Eye (tissue), 1 donor: ENCODE measurements at places on chromosomes 12 and 14.

DNA sequence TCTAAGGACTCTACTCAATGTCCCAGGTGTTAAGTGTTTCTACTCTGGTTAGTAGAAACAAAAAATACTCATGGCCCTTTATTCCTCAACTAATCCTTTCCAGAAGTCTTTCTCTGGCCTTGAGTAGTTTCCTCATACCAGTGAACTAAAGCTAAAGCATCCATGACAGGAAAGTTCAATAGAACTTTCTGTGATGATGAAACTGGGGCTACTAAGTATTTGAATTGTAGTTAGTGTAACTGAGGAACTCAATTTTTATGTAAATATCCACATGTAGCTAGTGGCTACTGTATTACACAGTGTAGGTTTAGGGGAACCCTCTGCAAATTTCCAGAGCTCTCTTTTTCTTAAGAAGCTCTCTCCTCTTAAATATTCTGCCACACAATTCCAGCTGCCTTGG lies 63.7 kb downstream of the R3HDM2 start:
- DNase-seq = no peak

- DNase-seq = no peak
Measured at GRCh38 chr14:22974530-22975313, 7.6 kb downstream of the AJUBA start.

GRCh38 chr12:50246197-50246865 lies 37.0 kb downstream of the LIMA1 start:
- no peak for DNase-seq

- DNase-seq = no peak
Measured at GRCh38 chr14:52325630-52326029, 11.5 kb downstream of the PTGER2 start.

DNA sequence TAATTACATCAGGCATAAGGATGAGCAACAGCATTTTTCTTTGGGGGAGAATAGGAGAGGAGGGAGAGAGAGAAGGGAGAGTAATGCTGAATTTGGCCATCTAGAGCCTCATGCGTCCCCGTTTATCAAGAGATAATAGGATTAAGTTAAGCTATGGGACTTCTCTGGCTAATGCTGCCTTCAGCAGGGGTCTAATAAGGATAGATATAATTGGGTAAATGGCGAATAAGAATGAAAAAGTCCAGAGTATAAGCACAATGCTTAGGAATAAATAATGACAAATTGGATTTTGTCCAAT lies 470.0 kb downstream of the EGLN3 start:
- no peak for DNase-seq

- DNase-seq = no peak
Measured at GRCh38 chr12:71125949-71126348, 31.9 kb downstream of the TSPAN8 start.

DNA sequence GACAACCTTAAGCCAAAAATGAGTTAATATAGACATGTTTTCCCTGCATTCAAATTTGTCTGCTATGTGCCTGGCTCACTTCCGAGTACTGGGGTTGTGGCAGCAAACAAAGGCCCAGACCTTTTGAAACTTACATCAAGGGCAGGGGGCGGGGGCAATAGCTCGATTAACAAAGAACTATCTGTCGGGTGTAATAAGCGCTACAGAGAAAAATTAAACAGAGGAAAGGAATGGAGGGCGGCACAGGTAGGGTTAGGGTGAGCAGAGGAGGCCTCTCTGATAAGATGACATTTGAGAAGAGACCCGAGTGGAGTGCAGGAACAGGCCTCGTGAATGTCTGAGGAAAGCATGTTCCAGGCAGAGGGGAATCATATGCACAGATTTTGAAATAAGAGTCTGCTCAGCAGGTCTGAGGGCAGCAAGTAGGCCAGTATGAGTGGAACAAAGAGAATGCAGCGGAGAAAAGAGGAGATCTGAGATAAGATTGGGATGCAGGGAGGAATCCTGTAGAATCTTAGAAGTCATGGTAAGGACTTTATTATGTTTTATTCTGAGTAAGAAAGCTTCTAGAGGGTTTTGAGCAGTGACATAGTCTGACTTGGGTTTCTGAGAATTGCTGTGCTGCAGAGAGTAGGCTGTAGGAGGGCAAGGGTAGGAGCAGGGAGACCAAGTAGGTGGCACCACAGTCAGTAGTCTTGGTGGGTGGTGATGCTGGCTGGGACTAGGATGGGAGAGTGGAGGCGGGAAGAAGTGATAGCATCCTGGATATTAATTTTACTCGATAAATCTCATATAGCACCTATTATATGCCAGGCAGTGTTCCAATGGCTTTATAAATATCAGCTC lies 52.6 kb downstream of the BICDL1 start:
- peak; percentile 73 for DNase-seq

DNA sequence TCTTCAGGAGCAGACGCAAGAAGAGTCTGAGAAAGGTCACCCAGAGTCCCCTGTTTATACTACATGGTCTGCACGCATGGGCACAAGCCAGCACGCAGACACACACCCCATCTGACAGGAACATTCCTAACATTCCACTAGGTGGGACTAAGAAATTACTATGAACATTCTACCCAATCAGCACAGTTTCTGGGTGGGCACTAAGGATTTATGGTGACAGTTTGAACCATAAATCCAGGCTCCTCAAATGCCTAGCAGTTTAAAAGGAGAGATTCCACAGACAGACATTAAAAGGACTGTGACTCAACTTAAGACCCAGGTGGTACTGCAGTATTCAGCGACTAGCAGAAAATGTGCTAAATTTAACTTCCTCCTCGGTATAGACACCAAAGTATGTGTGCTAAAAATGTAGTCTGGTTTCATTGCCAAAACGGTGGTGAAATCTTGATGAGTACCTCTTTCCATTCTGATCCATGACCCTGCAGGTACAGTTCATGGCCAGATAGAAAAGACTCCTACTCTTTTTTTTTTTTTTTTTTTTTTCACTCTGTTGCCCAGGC lies 16.2 kb downstream of the ABHD4 start:
- DNase-seq = peak; percentile 67

- no peak for DNase-seq
Measured at GRCh38 chr12:4068981-4069669, 195.9 kb upstream of the PARP11 start.

DNA sequence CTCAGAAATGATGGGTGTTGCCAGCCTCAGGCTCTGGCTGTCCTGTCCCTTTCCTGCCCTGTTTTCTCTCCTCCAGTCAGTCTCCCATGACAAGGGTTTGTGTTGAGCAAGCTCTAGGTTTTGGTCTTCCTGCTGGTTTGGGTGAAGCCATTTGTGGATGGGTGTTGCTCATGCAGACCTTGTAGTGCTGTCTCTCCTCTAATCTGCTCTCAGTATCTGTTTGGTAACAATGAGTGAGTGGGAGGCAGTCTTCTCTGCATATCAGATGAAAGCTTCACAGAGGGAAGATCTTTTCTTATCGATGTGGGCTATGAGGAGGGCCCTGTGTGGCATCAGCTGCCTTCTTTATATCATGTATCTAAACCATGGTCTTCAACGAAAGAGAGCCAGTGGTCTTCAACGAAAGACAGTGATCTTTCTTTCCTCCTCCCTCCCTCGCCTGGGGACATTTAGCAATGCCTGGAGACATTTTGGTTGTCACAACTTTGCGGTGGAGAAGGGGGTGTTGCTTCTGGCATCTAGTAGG lies 3.6 kb downstream of the CMA1 start:
- no peak for DNase-seq

DNA sequence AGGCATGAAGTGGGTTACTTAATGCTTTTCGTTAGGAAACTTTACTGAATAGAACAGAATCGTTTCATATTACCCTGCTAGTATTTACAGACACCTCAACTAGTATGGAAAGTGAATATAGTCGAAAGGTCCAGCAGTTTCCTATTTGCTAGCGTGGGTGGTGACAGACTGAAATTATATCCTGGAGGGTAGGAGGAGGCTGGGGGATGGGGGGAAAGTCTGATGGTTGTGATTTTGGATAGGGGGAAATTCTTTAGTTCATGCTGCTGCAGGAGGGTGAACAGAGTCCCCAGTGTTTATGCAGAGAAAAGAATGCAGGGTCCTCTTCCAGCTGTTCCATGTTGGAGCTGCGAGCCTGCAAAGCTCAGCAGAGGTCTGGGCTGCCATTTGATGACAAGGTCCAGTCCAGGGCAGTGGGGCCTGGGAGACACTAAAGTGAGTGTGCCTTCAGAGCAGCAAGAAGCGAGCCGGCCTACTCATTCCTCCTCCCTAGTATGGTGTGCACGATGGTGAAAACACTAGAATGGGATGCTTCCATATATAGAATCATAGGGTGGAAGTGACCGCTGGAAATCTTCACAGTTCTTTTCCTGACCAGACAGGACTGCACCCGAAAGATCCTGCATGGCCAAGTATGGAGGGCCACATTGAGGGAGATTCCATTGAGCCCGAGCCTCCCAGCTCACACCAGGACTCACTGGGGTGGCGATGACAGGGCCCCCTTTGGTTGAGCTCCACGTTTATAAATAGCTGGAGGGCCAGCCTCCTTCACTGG lies 2.1 kb downstream of the SAMD4A start:
- peak; percentile 38 for DNase-seq

GRCh38 chr14:88168498-88169165 lies 154.4 kb downstream of the KCNK10 start:
- DNase-seq = peak; percentile 28

DNA sequence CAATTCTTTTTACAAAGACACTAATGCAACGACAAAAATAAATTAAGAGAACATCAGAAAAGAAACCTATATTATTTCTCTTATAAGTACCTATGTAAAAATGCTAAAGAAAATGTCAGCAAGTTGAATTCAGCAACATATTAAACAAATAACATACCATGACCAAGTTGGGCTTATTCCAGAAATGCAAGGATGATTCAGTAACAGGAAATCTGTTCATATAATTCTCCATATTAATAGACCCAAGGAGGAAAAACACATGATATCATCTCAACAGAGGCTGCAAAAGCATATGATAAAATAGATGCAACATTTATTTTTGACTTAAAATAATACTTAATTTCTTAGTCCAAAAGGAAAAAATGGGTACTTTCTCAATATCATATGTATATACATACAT lies 25.1 kb upstream of the GPHB5 start:
- DNase-seq = no peak

GRCh38 chr12:63164911-63165310 lies 13.9 kb upstream of the AVPR1A start:
- no peak for DNase-seq

DNA sequence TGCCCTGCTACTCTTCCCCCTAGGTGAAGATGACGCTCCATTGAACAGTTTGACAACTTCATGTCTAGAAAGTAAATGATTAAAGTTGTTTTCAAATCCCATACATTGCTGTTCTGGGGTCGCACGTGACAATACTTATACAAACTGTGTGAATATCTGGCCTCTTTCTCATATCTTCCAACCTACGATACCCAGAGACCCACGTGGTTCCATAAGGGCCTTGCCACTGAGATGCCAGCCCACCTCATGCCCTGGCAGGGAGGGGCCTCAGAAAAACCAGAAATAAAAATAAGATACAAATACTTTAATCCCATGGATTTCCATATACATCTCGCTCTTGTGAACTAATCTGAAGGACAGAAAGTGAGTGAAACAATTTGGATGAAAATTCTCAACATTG lies 4.5 kb downstream of the GZMB start:
- DNase-seq = no peak

GRCh38 chr12:65628061-65628460 lies 196.2 kb upstream of the HMGA2 start:
- no peak for DNase-seq

GRCh38 chr14:76331328-76332011 lies 44.5 kb upstream of the ESRRB start:
- DNase-seq = no peak

GRCh38 chr12:47846294-47846996 lies 26.7 kb upstream of the HDAC7 start:
- DNase-seq = no peak

GRCh38 chr12:96057986-96058553 lies 22.7 kb upstream of the LTA4H start:
- no peak for DNase-seq

GRCh38 chr12:128259556-128260070 lies 7.4 kb upstream of the TMEM132C start:
- peak; percentile 91 for DNase-seq

DNA sequence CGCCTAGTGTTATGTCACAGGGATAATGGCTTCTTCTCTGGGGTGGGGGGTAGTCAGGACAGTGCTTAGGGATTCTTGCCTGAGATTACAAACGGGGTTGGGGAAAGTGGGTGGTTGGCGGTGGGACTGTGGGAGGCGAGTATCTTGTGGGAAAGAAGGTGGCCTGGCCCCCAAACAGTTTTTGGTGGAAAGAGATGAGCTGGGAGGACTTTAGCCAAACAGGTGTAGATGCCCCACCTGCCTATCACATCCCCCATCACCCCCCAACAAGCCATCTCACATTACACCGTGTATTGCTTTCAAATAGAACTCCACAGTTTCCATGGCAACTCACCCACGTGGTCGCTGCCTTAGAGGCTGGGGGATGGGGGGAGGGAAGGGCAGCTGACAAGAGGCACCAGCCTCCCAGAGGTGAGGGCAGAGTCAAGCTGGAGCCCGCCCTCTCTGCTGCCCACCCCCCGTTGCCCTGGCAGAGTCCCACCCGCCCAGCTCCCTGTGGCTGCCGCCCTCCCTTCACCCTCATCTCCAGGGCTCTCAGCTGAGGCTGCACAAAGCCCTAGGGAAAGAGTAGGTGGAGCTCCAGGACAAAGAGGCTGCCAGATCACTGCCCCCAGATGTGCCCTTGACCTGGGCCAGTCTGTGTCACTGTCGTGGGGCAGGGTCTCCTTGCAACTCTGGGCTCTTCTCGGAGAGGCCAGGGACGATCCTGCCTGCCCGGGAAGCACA lies 98.3 kb downstream of the LRRC74A start:
- DNase-seq = peak; percentile 92

DNA sequence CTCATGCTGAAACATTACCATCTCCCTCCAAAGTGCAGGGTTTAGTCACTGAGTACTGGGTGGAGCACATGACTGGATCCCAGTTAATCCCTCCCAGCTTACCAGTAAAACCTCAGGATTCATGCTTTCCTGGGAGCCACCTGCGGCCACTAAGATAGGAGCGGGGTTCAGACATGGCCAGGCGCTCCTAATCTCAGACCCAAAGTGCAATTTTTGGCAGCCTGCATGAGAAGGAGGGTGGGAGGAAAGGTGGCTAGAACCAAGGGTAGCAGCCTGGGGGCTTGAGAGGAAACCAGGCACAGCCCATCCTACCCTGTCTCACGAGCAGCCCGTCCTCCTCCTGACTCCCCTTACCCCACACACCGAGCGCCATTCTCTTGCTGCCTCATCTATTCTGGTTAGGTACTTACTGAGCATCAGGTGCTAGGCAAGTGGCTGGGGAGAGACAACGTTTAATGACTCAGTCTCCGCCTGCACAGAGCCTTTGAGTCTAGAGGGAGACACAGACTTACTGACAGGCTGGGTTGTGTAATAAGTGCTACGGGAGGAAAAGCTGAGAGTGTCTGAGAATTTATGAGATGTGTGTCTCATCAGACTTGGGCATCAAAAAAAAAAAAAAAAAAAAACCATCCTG lies 9.9 kb downstream of the GPRC5A start:
- no peak for DNase-seq

GRCh38 chr12:98425859-98426258 lies 89.5 kb upstream of the TMPO start:
- no peak for DNase-seq

GRCh38 chr14:71365361-71365760 lies 458.1 kb downstream of the PCNX1 start:
- DNase-seq = no peak

GRCh38 chr14:59630288-59630963 lies 53.8 kb upstream of the CCDC175 start:
- DNase-seq = peak; percentile 77
